Activated CD4-positive, alpha-beta T cell treated with anti-CD3 and anti-CD28 coated beads, Interleukin-2, amount 10 ng/mL, durations not matched to agents 24 days and 14 days (primary cell): ENCODE measurements at places on chromosomes 16 and 17. TPM values are rescaled to one million over a fixed set of nuclear protein-coding genes. Genes with fewer than 3 reads are reported as not detected.

The TBC1D3 gene
- not detected in 2 replicates for total RNA-seq

DNA sequence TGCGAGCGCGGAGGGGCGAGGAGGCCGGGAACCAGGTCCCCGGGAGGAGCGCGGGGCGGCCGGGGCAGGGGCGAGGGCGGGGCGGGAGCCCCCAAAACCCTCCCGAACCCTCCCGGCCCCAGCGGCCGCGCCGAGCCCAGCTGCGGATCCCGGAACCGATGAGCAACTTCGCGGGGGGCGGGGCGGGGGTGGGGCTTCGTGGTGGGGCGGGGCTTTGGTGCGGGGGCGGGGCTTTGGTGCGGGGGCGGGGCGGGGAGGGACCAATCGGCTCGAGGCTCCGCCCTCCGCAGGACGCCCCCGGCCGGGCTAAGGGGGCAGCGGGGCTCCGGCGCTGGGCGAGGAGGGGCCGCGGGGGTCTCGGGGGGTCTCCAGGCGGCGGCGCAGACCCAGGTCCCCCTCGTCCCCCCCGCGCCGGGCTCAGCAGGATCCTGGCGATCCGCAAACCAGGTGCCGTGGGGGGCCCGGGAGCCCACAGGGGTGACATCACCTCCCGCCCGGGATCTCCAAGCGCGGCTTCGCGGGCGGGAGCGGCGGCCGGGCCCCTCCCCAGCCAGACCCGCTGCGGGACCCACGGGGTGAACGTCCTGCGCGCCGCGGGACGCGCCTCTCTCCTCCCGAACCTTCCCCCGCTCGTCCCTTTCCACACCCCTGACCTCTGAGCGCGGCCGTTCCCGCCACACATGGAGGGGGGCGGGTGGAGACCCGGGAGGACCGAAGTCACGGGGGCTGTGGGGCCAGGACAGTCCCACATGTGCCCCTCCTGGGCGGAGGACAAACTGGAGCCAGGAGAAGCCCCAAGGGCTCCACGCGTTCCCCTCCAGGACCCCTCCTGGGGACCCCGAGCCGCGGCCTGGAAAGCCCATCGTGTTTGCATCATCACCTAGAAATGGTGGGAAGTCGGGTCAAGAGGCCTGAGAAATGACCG, at the start of gene ABR:
Gene ABR, minus strand, starts transcription at position 164 of the 925 bp plus-strand sequence. CDS start 254 bp downstream, outside the sequence.
- DNase-seq = peak; percentile 84

DNA sequence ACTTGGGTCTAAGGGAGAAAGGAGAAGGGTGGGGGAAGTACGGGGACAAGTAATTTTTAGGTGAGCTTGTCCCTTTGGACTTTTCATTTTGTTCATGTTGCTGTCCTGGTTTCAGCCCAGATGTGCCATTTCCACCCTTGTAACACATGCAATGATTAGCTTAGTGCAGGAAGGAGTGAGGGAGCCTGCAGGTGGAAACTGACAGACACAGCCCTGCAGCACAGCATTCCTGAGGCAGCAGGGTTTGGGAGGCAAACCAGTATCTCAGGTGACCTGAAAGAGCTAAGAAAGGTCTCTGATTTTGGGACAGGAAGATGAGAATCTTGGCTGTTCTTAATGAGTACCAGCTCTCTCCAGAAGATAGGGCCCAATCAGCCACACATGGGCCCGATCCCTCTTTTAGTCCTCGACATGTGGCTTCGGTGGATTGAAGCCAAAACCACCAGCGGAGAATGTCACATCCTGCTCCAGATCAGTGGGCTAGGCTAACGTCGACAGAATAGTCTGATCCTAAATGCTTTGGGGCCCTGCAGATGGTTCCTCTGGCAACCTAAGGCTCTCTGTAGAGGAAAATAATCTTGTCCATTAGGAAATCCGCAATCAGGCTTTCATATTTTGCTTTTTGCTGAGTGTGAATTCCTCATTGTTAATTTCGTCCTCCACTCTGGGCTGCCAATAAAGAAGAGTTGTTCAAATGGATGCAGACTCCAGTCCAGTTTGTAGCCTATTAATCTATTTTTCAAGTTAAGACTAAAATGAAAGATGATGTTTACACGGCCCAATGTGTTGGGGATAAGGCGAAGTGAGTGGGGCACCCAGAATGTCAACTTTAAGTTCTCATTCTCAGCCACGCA, 3.8 kb upstream of the RNF157 start:
- no peak for DNase-seq

DNA sequence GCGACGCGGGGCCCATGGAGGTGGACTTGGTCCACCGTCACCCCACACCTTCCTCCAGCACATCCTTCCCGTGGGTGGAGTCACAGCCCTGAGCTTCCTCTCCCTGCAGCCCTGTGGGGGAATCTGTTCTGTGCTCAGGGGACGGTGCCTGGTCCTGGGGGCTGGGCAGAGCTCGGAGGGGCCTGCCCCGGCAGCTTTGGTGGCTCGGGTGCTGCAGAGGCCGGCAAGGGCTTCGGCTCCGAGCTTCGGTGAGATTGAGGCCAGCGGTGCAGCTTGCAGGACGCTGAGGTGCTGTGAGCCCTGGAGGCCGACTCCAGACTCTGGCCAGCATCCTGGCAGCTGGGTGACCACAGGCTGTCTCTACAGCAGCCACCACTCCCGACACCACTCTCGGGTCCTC, 36.4 kb downstream of the METRNL start:
- no peak for DNase-seq

DNA sequence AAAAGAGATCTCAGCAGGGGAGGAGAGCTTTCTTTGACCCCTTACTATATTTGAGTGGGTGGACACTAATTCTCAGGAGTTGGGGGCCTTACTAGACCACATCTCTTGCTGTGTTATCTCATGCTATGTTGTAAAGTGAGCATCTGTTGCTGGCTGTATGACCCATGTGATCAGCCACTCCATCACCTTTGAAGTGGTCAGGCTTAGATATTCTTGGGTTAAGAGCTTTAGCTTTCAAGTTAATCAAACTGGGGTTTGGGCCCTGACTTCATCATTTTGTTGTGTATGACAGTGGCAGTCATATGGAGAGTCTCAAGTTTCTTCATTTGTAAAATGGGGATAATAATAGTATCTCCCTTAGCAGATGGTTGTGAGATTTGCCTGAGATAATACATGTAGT, 201.1 kb downstream of the FTO start:
- no peak for DNase-seq

- DNase-seq = no peak
Measured at GRCh38 chr17:76848670-76849069, 19.5 kb upstream of the MGAT5B start.

The CACNG3 gene
- not detected in 2 replicates for total RNA-seq

GRCh38 chr17:30964876-30965275, 6.0 kb upstream of the RNF135 start:
- no peak for DNase-seq
